ENCODE measurements at places on chromosomes 3 and 15. TPM values are rescaled to one million over a fixed set of nuclear protein-coding genes. Genes with fewer than 3 reads are reported as not detected.

The TTLL13 gene
- not detected for total RNA-seq

The TNFSF10 gene
- total RNA-seq: 30.5 TPM

The SGO1 gene
- total RNA-seq: 0.21 TPM

The EPHA3 gene
- total RNA-seq: under 0.01 TPM

The ITIH3 gene
- total RNA-seq: not detected

The MORC1 gene
- not detected for total RNA-seq

The GNB5 gene
- 46.9 TPM for total RNA-seq

The MCTP2 gene
- total RNA-seq: 22.0 TPM

The ITPKA gene
- 1.9 TPM for total RNA-seq

The LRRN1 gene
- total RNA-seq: 0.72 TPM

The ZNF860 gene
- total RNA-seq: 1.9 TPM

The OR5K3 gene
- total RNA-seq: not detected

The GABRA5 gene
- not detected for total RNA-seq

The GOLGA8S gene
- not detected for total RNA-seq

The ATP13A5 gene
- total RNA-seq: not detected

The CMTM8 gene
- 1.7 TPM for total RNA-seq

The LSAMP gene
- under 0.01 TPM for total RNA-seq

The NAALADL2 gene
- 2.2 TPM for total RNA-seq

The FETUB gene
- total RNA-seq: not detected

The INSYN1 gene
- total RNA-seq: not detected

The ERC2 gene
- not detected for total RNA-seq

The ANKRD63 gene
- not detected for total RNA-seq

The ST3GAL6 gene
- total RNA-seq: 5.8 TPM

The DNAH12 gene
- total RNA-seq: under 0.01 TPM

The ACOX2 gene
- total RNA-seq: under 0.01 TPM

The AGBL1 gene
- total RNA-seq: not detected

The CYP19A1 gene
- not detected for total RNA-seq

The ZKSCAN7 gene
- total RNA-seq: 1.3 TPM

The GJD2 gene
- total RNA-seq: not detected

The SLC28A2 gene
- not detected for total RNA-seq

The SELENOK gene
- 26.3 TPM for total RNA-seq

The PPP1R14D gene
- not detected for total RNA-seq

The ACAN gene
- not detected for total RNA-seq

The PDE12 gene
- total RNA-seq: 25.8 TPM

The PCNP gene
- total RNA-seq: 73.0 TPM

The GABRG3 gene
- total RNA-seq: not detected
